ENCODE measurements at places on chromosomes 7 and 10.

GRCh38 chr7:2864999-2865670, 21.0 kb upstream of the GNA12 start:
- DNase-seq = no peak

GRCh38 chr10:46312953-46313352, 26.2 kb downstream of the ANTXRL start:
- no peak for DNase-seq

DNA sequence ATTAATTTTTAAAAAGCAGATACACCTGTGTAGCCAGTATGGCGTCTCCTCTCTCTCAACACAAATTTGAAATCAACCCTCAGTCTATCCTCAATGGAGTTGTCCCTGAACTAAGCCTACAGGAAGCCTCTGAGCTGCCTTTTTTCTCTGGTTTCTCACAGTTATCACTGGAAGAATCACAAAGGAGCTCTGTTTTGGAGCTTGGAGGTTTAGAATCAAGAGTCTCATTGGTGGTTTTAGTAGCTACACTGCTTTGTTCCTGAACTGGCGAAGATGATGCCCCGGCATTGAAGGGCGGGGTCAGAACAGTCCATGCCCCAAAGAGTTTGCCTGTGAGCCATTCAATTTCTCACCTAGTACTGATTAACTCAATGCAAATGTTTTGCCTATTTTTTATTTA, 16.1 kb upstream of the BTRC start:
- no peak for DNase-seq

- DNase-seq = no peak
Measured at GRCh38 chr7:47411901-47412300, 170.0 kb downstream of the TNS3 start.

DNA sequence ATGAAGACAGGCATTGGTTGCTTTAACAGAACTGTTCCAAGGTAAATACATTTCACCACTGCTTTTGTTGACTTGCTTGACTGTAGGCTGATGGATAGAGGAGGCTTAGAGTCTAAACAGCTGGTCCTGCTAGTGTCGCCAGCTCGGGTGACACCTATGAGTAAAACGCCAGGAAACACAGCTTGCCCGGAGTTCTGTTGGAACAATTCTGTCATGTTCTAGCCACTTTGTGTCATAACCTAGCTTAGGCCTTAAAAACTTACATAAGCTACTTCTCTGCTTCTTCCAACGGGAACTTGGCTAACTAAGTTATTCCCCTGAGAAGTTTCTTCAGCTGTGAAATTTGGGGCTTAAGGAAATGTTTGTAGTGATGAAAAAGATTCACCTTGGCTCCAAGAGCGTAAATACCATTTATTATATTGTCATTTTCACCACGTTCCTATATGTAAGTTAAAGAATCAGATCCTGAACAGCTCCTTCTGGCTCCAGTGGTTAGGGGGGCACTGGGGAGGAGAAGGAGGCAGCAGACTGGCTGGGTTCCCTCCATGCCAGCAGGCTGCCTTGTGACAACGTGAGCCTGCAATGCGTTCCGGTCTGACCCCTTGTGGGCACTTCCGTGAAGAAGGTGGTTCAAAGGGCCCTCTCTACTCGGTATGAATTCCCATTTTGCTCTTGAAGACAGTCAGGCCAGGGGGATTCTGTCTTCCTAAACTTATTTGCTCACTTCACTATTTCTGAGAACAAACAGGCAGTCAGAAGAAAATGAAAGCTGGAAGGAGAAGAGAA, 253.2 kb downstream of the BMPER start:
- DNase-seq = no peak

- no peak for DNase-seq
Measured at GRCh38 chr10:13001041-13001886, at the start of gene CCDC3. TSS of gene CCDC3 (minus strand) at chr10:13001713. CDS start at chr10:13001570, 143 bp downstream.

DNA sequence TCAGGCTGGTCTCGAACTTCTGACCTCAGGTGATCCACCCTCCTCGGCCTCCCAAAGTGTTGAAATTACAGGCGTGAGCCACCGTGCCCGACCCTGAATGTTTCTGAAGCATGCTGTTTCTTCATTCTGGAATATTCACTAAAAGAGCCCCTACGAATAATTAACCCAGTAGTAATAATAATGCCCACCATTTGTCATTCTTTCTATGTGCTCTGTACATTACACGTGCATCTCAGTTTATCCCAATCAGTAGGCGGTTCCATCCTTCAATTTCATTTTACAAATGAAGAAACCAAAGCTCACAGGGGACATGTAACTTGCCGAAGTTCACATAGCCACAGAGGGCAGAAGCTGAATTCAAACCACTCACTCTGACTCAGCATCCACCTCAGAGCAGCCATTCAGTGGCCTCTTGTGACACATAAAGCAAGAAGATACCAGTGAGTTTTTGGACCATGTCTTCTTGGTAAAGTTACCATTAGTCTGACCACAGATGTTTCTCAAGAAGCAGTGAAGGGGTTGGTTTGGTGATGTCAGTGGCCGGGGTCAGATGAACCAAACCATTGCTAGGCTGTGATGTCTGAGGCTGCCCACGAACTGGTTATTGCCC, 71.9 kb upstream of the DUSP5 start:
- DNase-seq = no peak

- no peak for DNase-seq
Measured at GRCh38 chr10:84511709-84512285, 183.4 kb downstream of the CCSER2 start.

GRCh38 chr7:54831644-54832095, 72.7 kb upstream of the SEC61G start:
- no peak for DNase-seq

DNA sequence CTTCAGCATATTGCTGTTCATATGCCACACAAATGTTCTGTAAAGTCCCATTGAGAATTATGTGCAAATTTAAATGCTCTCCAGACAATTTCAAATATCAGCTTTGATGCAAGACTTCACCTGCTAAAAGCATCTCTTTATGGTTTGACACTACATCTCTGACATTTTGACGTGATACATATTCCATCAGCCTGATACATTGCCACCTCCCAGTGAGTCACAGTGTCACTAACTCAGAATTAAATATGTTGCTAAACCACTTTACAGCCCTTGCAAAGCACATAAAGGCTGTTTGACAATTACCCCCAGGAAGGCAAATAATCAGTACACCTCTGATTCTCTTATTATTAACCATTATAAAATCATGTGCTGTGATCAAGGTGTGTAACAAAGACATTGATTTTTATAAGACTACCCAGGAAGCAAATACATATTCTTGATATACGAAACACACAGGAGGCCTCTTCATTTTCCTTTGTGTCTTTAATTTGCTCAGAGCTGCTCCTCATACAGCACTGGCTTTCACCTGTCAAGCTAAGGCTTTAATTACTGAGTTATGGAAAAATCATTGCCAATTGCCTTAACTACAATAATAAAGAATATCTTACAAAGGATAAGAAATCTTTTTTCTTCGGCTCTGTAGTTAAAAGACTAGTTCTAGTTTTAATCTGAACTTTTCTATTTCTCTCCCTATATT, 547.5 kb upstream of the C7orf33 start:
- DNase-seq = no peak

DNA sequence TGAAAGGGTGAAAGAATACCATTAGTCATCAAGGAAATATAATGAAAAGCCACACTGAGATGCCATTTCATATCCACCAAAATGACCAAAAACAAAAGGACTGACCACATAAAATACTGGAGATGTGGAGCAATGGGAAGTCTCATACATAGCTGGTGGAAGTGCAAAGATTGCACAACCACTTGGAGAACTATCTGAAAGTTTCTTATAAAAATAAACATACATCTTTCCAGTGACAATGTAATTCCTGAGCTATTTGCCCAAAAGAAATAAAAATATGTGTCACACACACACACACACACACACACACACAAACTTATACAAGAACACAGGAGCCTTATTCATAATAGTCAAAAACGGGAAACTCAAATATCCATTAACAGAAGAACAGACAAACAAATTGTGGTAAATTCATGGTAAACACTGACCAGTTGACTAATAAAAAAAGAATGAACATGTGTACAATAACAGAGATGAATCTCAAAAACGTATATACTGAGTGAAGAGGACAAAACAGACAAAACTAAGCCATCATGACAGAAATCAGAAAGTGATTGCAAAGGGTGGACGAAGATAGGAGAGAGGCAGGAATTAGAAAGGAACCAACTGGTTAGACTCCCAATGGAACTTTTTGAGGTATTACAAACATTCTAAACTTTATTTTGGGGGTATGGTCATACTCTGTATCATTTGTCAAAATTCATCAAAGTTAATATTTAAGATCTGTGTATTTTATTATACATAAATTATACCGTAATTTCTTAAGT, 21.5 kb downstream of the WASL start:
- DNase-seq = no peak

DNA sequence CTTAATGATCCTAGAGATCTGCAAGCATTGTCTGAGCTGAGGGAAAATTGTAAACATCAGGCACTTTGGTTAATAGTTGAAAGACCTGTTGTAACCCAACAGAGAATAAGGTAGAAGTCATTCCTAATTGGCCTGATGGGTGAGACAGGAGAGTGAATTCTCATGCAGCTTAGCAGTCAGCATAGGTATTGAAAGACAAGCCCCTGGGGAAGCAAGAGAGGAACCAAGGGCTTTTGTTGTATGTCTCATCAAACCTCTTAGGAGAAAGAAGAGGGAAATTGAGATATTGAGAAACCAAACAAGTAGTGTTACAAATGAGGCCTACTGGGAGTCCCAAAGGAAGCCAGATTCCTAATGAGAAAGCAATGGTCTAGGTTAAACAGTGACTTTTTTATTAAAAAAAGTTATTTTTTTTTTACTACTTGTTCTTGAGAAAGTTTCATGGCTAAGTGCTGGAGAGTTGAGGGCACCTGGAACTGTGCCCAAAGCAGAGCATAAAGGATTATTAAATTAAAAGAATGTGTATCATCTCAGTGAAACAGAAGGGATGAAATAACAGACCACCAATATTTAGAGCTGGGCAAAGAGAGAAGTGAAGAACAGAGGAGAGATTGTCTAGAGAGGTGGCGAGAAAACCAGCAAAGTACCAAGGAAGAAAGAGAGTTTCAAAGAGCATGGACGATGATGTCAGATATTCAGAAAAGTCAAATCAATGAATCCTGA, 168.9 kb downstream of the CDK14 start:
- no peak for DNase-seq

GRCh38 chr7:48096273-48096672, 7.2 kb downstream of the UPP1 start:
- no peak for DNase-seq

DNA sequence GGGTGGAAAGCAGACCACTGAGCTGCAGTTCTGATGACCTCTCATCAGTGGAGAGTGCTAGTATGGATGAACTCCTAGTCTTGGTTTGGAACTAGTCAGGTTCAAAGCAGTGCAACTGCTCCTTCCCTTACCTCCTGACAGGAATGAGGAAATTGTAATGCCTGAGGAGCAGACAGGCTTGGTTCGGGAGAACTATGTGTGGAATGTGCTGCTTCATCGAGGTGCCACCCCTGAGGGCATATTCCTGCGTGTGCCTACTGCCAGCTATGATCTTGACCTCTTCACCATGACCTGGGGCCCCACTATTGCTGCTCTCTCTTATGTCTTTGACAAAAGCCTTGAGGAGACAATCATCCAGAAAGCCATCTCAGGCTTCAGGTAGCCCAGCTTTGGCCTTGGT, 27.4 kb upstream of the NFKB2 start:
- no peak for DNase-seq

- no peak for DNase-seq
Measured at GRCh38 chr7:157370742-157371141, 33.9 kb downstream of the DNAJB6 start.

- no peak for DNase-seq
Measured at GRCh38 chr7:150965273-150965830, 12.8 kb downstream of the KCNH2 start.

DNA sequence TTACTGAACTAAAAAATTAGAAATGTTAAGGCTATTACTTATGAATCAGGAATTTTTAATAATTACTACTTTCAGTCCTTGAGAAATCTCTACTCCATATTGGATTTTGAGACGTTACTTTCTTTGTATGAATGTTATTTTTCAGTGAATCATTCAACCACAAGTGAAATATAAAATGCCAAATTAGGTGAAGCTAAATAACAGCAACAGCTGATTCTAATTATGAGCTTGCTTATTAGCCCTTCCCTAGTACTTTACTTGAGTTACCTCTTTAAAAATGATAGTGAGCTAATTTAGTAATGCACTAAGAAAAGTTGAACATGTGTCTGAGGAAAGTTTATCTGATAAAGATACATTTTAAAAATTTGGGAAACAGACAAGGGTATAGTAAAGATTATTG, 51.4 kb downstream of the PCGF5 start:
- no peak for DNase-seq

GRCh38 chr7:13198727-13199126, 511.3 kb downstream of the ARL4A start:
- DNase-seq = no peak

DNA sequence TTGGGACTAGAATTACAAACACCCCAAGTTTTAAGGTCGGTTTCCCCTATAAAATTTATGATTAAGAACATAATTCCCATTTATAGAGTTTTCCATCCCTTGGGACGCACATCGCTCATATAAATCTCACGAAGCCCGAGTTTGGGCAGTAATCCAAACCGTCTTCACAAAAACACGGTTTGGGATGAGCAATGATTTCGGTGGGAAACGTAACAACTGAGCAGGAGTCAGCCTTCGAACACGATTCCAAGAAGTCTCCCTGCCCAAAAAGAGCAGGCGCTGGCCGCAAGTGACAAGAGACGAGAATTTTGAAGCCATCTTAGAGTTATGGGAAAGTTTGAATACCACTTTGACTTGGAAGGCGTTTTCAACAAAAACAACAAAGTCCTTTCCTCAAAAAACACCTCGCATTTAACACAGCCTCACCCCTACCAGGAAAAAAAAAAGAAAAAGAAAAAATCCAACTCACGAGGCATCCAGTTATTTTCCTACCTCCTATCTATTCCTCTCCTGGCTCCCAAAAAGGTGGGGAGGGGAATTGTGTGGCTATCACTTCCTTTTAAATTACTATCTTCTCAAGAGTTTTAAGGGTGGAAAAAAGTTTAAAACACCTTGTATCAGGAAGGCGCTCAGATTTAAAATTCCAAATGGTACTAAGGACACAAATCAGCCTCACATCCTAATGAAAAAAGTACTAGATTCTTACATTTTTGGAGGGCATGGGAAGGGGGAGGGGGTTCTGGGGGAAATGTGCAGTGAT, 1.6 kb downstream of the SEPHS1 start:
- no peak for DNase-seq

DNA sequence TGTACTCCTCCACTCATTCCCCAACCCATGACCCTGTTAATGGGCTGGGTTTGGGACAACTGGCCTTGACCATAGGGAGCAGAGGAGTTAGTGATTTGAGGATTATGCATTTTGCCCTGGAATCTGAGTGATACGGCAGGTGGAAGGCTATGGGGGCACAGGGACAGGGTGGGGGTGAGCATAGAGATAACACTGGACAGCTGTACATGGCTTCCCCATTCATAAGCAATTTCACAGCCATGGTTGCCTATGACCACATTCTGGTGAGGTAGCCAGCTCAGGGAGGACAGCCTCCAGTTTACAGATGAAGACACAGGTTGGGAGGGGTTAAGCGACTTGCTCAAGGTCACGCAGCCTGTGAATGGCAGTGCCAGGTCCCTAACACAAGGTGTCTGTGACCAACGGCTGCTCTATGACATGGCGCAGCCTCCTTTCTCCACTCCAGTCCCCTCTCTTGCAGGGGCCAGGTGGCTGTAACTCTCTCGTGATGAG, 319.5 kb downstream of the PLXNA4 start:
- DNase-seq = no peak

GRCh38 chr7:93945756-93946535, 24.4 kb downstream of the GNG11 start:
- DNase-seq = no peak

Measured in hippocampal formation (tissue), 2 donors.